H7 (cell line): ENCODE measurements at places on chromosomes 11 and 22.

- no peak for DNase-seq
These were observed 19.0 kb upstream of the MYH9 start for GRCh38 chr22:36406721-36407120.

- no peak for DNase-seq
These were observed 40.9 kb upstream of the ANO1 start for GRCh38 chr11:70036971-70037882.

- DNase-seq, result no peak
These were observed 83.0 kb downstream of the PPP6R3 start for GRCh38 chr11:68543594-68543993.

GRCh38 chr22:46464701-46465344 lies 72.6 kb downstream of the CELSR1 start:
- DNase-seq, result peak; percentile 44

DNA sequence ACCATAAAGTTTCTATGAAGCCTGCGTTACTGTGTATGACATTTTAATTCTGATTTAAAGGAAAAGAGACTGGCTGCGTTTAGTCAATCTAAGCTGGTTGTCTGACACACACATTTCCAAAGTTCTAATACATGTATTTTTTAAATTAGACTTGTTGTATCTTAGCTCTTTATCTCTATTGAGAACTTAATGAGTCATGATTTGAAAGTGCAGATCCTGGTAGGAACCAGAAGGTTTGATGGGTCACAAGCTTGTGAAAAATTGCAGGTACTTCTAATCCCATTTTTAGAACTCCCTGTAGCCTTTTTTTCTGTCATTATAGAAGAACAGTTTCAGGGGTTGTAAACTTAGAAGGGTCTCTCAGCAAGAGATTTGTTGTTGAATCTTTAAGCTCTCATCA lies 210.3 kb downstream of the DDX10 start:
- DNase-seq, result no peak

DNA sequence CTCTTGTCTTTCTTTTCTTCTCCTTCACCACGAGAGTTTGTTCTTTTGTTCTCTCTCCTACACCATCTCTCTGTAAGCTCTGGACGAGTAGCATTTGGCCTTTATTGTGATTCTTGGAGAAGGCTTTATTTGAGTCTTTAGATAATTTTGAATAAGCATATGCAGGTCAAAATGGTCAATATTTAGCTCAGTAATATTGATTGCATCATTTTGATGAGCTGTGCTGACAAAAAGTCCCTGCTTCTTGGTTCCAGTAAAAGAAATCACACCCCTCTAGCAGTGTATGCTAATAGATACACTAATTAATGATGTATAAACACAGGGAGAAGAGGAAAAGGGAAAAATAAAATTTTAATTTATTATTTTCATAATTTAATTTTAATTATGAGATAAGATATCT lies 25.8 kb upstream of the MUC15 start:
- DNase-seq, result no peak

DNA sequence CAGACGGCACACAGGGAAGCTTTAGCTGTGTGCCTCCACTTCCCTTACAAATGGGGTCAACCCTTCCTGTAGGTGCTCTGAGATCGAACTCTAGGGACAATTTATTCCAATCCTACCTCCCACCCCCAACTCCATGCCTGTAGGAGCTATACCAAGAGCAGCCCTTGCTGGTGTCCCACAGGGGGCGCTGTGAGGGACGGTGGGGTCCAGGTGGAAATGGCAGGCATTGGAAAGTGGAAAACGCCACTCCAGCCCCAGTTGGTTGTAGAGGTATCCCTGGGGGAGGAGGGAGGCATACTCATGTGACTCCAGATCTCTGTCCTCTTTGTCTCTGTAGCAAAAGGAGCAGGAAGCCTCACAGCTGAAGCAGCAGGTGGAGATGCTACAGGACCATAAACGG lies 161.3 kb downstream of the MYO18B start:
- DNase-seq, result peak; percentile 82
